ENCODE measurements at places on chromosomes 4 and X.

DNA sequence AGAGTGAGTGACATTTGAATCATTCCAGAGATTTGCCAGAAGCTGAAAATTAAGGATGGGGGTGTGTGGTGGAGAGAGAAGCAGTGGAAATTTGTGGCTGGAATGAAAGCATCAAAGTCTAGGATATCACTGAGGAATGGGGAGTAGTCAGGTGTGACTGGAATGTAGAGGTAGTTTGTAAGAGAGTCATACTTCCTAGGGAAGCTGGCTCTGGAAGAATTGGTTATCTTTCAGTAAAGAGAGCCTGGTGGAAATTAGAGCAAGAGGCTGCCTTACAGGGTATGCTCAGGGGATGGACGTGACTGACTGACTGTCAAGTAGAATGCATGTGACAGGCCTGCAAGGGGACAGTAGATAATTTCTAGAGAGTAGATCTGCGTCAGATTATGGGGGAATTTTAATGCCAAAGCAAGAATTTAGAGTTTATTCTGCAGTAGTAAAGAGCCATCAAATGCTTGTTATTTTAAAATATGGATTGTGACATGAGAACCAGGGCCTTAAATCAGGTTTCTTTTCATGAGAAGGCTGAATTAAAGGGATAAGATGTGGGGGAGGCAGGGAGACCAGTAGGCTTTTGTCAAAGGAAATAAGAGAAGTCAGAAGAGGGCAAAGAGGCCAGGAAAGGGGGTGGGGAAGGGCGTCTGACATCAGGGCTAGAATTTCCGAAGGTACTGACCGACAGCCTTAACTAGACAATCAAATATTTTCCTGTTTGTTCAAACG lies 109.9 kb downstream of the AFF1 start:
- DNase-seq, result no peak

GRCh38 chr4:6250235-6250983 lies 19.2 kb upstream of the WFS1 start:
- DNase-seq, result no peak

DNA sequence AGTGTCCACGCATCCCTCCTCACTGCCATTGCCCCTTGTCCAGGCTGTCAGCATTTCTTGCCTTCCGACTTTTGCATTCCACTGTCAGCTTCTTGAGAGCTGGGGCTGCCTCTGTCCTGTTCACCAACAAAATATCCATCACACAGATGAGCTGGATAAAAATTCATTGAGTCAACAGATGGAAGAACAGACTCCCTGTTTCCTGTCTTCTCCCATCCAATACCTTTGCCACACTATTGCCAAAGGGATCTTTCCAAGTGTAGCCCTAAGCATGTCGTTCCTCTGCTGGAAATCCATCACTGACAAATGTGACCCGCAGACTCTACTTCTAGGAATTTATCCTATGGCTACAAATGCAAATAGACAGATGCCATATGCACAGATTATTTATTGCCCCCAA lies 78.0 kb upstream of the PJA1 start:
- DNase-seq, result no peak

DNA sequence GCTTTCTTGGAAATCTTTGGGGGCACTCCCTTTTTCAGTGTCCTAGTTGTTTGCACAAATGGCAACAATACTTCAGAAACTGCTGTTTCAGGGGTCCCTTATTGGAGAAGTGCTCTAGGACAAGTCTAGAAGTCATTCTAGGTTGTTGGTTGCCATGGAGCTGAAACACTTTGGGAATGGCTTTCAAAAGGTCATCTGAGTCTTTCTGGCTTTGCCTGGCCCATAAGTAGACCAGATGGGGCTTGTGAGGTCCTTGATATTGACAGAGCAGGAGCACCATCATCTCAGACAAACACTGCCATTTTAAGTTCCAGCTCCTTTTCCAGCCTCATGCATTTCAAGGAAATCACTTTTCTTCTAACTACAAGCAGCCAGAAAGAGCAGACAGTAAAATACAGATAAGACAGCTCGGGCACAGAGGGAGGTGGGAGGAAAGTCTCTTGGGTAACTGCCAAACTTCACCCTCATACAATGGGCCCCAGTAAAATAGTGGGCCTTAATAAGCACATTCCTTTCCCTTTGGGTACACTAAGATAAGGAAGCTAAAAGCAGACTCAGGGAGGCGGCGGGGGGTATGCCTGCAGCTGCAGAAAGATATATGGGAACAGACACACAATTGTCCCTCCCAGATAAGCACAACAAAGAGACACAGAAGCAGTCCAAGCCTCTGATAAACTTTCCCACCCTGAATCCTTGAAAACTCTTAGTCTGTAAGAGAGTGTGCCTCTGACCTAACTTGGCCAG lies 8.5 kb upstream of the NXF3 start:
- no peak for DNase-seq
